Kidney (tissue), 22 donors: ENCODE measurements at places on chromosomes 16 and 17. TPM values are rescaled to one million over a fixed set of nuclear protein-coding genes. Genes with fewer than 3 reads are reported as not detected.

Gene SLC6A2
- polyA plus RNA-seq = 0.73 TPM

Gene CCT6B
- polyA plus RNA-seq = 3.9 TPM

Gene SMIM36
- not detected for polyA plus RNA-seq

Gene CLEC16A
- 10.8 TPM for polyA plus RNA-seq

Gene CACNA1H
- polyA plus RNA-seq = 6.4 TPM

Gene TEKT3
- not detected for polyA plus RNA-seq

Gene SLX1A
- polyA plus RNA-seq = 35.4 TPM

Gene KLHL36
- polyA plus RNA-seq = 13.7 TPM

Gene LPO
- not detected for polyA plus RNA-seq

Gene SP6
- polyA plus RNA-seq = 0.86 TPM

Gene SPNS2
- polyA plus RNA-seq = 75.1 TPM

Gene CTRB2
- polyA plus RNA-seq = not detected

- no peak for DNase-seq
These were observed 90.4 kb downstream of the TMEM100 start for GRCh38 chr17:55632236-55632635.

DNA sequence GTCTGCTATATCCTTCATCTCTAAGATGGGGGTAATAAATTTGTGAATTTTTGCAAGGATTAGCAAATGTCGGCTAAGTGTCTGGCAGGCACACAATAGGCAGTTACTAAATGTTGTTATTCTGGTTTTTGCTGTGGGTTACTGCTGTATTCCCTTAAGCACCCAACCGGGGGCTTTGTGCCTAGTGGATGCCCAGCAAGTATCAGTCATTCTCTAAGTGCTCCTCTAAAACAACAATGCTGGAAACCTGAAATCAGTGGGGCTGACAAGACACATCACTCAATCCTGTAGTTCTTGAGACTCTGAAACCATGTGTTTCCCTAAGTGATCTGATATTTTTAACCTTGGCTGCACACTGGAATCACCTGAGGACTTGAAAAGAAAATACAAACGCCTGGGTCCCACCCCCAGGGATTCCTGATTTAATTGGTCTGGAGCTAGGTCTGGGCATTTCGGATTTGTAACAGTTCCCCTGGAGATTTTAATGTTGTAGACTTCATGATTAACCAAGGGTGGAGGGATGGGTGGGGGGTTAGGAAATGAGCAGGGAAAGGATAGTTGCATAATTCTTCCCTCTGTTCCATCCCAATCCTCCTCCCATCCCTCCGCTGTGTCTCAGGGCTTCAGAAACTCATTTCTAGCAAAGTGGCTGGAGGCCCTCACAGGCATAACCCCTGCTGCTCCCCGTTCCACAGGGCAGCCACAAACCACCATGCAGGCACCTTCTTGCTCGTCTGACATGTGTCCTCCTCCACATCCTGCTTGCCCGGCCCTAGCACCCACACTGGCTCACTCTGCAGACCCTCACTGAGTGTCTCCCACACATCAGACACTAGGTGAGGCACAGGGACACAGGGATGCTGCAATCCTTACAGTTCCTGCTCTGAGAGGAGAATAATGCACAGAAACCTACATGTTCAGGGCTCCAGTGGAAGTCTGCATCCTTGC is 61.7 kb upstream of the LYRM9 start:
- peak; percentile 65 for DNase-seq

- DNase-seq = peak; percentile 80
These were observed 48.5 kb downstream of the RAI1 start for GRCh38 chr17:17729620-17730249.

DNA sequence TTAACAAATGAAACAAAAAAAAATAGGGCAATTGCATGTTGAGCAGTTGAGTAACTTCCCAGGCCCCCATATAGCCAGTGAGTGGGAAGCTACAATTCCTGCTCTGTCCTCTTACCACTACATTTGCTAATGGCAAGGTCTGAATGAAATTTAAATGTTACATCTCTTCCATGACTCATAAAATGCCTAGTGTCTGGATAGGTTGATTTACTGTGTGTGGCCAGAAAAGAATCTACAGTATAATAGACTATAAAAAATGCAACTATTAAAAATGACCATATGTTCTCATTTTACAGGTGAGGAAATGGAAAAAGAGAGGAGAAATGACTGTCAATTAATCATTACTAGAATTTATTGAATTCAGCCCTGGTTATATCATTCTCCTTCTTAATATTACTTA is 1199.3 kb downstream of the CDH11 start:
- DNase-seq = no peak

DNA sequence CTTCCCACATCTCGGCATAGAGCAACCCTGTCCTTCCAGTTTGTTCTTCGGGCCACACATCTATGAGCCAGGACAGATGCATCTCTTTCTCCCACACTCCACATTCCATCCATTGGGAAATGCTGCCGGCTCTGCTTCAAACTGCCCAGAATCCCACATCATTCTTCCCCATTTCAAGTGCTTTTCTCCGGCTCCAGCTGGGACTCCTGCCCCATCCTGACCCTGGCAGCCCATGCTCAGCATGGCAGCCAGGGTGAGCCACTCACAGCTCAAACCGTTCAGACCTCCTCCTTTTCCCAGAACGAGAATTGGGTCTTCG is 132.8 kb upstream of the SDK2 start:
- peak; percentile 47 for DNase-seq

DNA sequence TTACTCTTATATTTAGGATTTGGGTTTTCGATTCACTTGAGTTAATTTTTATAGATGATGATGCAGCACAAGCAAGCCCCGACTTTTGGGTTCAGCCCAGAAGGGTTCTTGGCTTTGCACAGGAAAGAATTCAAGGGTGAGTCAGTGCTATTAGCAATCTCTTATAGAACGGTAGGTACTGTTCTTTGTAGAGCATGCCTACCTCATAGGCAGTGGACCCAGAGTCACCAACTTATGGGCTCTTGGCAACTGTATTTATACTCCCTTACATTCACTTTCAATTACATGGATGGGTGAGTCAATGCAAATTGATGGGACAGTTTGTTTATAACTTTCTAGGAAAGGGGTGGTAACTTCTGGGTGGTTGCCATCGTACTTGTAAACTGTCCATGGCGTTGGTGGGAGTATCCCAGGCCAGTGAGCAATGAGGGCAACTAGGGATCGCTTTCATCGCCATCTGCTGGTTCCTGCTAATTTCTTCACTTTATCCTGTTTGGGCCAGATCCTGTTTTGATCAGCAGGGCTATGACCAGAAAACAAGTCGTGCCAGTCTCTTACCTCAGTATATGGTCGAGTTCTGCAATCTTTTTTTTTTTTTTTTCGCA is 362.6 kb downstream of the CNTNAP4 start:
- DNase-seq = peak; percentile 40

GRCh38 chr16:67170168-67170948 is at the start of gene NOL3:
Gene NOL3 (plus strand): TSS chr16:67170538.
- DNase-seq = peak; percentile 62

DNA sequence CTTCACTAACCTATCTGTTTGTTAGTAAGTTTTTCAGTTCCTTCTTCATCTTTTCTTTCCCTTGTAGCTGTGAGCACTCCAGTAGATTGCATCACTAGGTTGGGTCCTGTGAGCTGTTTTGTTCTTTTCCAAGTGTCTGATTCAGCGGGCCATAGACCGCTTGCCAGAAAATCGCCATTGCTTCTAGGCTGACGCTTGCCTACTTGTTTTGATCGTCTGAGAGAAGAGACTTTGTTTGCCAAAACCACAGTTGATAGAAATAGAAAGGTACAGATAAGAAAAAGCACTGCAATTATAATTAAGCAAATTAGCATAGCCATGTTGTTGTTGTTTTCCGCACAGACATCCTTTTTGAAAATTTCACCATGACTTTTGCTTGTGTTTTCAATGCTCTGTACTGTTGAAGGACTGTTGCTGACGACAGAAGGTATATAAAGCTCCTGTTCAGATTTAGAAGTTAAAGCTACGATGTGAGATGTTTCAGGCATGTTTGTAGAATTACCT is 3.1 kb downstream of the EVI2A start:
- no peak for DNase-seq

DNA sequence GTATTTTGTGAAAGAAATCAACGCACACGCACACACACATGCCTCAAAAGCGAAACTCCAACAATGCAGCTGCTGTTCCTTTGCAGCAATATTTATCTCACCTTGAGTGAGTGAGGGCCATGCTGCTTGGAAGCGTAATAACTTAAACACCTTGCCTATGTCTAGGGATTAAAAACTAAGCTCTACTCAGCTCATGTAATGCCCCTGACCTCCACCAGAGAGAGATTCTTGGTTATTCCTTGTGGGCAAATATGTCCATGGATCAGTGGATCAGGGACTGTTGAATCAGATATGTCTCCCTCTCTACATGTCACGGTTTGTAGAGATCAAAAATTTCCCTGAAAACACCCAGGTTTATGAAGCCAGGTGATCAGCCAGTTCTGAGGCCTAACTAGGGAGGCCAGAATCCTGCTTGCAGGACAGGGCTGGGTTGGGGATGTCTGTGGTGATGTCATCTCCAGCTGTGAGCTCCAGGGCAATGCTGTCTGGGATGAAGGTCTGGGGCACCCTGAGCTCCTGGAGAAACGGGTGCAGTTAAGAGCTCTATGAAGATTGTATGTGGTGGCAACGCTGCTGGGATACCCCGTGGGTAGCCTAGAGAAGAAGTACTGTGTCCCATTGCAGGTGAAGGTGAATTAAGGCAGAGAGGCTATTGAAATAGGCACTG is 149.4 kb downstream of the KCNJ12 start:
- DNase-seq = no peak

- no peak for DNase-seq
These were observed 417.5 kb downstream of the UTP18 start for GRCh38 chr17:51677875-51678274.

GRCh38 chr17:80364091-80364691 is 50.8 kb upstream of the ENDOV start:
- peak; percentile 19 for DNase-seq

GRCh38 chr17:3867106-3867505 is 21.1 kb upstream of the NCBP3 start:
- no peak for DNase-seq

GRCh38 chr16:25005445-25006306 is 9.5 kb downstream of the ARHGAP17 start:
- DNase-seq = no peak

DNA sequence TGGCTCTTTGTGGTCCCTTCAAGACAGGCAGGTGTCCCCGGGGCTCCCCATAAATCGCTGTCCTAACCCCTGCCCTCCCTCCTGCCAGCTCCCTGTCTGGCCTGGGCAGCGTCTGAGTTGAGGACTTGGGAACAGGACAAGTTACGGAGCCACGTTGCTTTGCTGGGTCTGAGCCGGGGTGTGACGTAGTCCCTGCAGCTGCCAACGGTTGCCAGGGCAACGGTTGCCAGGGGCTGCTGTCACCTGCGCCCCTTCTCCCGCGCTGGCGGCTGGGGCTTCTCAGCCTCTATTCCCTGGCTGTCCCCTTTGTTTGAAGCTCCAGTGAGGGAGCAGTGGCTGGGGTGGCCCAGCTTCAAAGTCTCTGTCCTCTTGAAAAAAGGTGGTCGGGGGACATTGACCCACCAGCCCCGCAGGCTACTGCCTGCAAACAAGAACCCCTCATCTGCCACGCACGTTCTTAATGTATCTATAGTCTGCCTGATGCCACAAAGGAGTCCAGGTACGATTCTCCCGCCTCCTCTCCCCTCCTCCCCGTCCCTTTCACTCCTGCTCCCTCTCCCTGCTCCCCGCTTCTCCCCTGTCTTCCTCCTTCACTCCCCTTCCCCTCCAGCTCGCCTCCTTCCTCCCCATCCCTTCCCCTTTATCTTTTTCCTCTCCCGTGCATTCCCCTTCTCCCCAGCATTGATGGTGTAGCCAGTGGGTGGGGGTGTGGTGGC is 10.9 kb downstream of the ADGRG1 start:
- peak; percentile 91 for DNase-seq

- no peak for DNase-seq
These were observed 259.9 kb upstream of the RPL38 start for GRCh38 chr17:73943416-73944110.

DNA sequence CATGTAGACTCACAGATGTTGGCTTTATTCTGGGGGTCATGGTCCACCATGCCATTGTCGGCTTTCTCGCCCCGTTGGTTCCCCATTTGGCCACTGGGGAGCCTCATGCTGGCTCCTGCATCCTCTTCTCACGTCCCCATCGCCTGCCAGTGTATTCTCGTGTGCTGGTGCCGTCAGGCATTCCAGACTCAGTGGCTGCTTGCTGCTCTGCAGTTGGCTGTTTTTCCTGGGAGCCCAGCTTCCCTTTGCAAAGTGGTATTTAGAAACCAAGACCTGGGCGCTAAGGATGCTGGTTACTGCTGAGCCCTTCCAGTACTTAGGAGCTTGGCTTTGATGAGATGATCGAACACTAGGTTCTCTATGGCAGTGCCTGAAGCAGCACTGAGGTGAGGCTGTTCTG is 19.1 kb downstream of the CRAMP1 start:
- no peak for DNase-seq

GRCh38 chr16:13935408-13935807 is 15.5 kb downstream of the ERCC4 start:
- no peak for DNase-seq

GRCh38 chr17:57808882-57809281 is 41.0 kb downstream of the MRPS23 start:
- no peak for DNase-seq

DNA sequence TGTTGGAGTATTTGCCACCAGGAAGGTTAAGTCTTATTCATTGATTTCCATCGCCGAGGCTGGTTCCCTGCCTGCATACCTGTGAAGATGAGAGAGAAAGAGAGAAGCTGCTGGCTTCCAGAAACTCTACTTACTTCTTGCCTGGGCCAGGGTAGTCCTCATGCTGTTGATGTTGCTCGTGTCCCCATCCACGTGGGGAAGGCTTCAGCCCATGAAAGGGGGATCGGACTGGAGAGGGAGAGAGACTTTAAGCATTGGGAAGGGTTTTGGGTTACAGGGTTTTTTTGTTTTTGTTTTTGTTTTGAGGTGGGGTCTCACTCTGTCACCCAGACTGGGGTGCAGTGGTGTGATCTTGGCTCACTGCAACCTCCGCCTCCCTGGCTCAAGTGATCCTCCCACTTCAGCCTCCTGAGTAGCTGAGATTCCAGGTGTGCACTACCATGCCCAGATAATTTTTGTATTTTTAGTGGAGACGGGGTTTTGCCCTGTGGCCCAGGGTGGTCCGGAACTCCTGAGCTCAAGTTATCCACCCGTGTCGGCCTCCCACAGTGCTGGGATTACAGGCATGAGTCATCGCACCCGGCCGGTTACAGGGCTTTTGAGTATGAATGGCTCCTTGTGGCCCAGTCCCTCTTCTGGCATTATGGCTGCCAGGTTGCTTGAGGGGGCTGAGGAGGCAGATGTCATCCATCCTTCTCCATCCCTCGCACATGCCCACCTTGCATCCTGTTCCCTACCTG is 26.6 kb downstream of the ITGB3 start:
- peak; percentile 90 for DNase-seq

GRCh38 chr17:57999496-58000017 is 7.5 kb downstream of the SRSF1 start:
- no peak for DNase-seq
